ENCODE measurements at places on chromosomes 12 and 14.

DNA sequence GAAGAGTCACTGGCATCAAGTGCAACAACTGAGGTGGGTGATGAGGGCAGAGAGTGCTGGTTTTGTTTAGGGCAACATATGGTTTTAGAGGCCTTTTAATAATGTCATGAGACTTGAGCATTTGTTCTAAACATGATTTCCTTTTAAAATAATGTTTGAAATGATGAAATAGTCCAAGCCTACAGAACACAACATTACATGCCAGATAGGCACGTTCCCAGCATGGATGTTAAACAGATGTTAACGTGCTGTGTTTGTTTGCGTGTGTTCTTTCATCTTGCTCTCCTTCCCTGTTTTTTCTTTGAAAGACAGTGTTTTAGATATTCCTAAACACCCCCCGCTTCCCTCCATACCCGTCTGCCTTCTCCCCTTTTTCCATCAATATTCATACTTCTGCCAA, 82.3 kb downstream of the RGS6 start:
- DNase-seq, result no peak

GRCh38 chr12:49894751-49895148, 8.9 kb downstream of the FAIM2 start:
- DNase-seq, result no peak

DNA sequence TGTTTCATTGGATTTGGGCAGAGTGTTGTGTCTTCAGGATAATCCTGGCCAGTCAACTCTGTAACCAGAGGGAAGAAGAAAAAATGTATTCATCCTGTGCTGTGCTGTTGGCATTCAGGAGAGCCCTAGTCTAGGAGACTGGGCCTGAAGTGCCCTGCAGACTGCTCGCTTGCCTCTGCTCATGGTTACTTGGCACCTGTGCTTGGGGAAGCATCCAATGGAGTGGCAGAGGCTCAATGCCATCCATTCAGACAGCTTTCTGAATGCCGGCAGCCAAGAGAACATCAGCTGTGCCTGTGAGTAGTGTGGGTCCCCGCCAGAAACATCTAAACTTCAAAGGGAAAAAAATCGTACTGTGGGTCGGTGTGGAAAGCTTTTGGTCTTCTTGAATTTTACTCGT, 124.2 kb downstream of the SRGAP1 start:
- DNase-seq, result no peak

- no peak for DNase-seq
Measured at GRCh38 chr12:78241446-78241845, 410.8 kb downstream of the NAV3 start.

GRCh38 chr12:15712823-15713660, 76.1 kb downstream of the EPS8 start:
- no peak for DNase-seq

GRCh38 chr12:47885566-47885965, 19.2 kb downstream of the VDR start:
- no peak for DNase-seq

- DNase-seq, result no peak
Measured at GRCh38 chr12:18684430-18684829, 53.4 kb downstream of the PLCZ1 start.

Data from stimulated activated CD4-positive, alpha-beta T cell treated with anti-CD3 and anti-CD28 coated beads, Interleukin-1b, Interleukin-23, amount 100 ng/mL, for 48 hours (primary cell).